Activated gamma-delta T cell treated with Interleukin-2 at 50 U/mL for 16 hours (primary cell): ENCODE measurements at places on chromosomes 12 and 14.

GRCh38 chr12:49461221-49461620 is 77.6 kb upstream of the KCNH3 start:
- DNase-seq, result no peak

DNA sequence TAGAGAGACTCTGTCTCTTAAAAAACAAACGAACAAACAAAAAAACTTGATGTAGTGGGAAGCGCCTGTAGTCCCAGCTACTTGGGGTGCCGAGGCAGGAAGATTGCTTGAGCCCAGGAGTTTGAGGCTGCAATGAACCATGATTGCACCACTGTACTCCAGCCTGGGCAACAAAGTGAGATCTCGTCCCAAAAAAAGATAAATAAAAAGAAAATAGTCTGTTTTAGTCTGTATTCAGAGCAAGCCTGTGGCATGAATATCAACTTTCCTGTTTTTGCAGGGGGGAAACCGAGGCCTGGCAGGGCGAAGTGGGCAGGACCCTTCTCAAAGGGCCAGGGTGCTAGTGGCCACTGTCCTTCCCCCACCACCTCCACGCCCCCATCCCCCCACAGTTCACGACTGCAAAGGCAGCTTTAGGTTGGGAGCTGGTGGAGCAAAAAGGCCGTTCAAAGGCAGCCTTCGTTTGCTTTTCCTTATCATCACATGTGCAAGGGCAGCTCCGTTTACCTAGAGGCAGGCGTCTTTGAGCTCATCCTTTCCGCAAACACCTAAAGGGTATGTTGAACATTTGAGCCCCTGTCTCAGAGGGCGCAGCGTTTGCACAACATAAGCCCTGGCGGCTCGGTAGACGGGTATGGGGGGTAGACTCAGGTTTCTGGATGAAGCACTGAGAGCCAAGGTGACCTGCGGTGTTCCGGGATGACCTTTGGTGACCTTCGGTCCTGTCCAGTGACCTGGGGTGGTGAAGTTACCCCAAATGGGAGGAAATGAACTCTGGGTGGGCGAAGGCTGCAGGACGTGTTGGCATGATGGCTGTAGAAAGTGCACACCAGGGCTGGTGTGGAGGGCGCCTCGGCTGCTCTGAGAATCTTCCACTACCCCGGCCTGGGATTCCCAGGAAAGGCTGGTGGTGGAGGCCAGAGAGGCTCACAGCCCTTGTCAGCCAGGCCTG is 8.7 kb upstream of the MEG3 start:
- no peak for DNase-seq

GRCh38 chr12:128581321-128581761 is 242.4 kb downstream of the SLC15A4 start:
- no peak for DNase-seq

GRCh38 chr14:99663386-99664057 is 18.6 kb downstream of the HHIPL1 start:
- DNase-seq, result no peak

- DNase-seq, result no peak
These were observed 17.7 kb upstream of the CCDC91 start for GRCh38 chr12:28172434-28173030.

- no peak for DNase-seq
These were observed 95.5 kb downstream of the SLC6A15 start for GRCh38 chr12:84816916-84817695.

GRCh38 chr14:49999146-49999761 is 106.4 kb downstream of the ARF6 start:
- peak; percentile 78 for DNase-seq

- no peak for DNase-seq
These were observed 79.8 kb downstream of the SLC15A4 start for GRCh38 chr12:128743916-128744315.

GRCh38 chr12:25845415-25845814 is 113.1 kb upstream of the RASSF8 start:
- DNase-seq, result no peak

- no peak for DNase-seq
These were observed 13.1 kb downstream of the GPR68 start for GRCh38 chr14:91231446-91231845.

- DNase-seq, result no peak
These were observed 129.6 kb downstream of the GRIN2B start for GRCh38 chr12:13851828-13852227.

DNA sequence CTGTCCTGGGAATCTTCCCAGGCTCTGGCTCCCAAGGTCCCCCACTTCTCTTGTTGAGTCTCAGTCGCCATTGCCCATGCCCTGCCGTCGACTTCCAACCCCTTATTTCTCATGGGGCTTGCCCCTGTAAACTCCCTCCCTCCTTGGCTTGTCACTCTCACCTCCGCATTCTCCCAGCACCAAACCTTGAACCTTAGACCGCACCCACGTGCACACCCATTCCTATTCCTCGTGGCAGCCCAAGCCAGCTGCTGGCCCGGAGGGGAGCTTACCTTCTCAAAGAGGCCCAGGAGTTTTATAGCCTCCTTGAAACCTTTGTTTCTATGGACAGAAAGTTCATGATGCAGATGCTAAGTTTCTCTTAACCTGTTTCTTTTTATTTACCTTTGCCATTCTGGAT is 4.6 kb downstream of the JDP2 start:
- no peak for DNase-seq
